NCI-H1436 (cell line): ENCODE measurements at places on chromosomes 12 and 14.

GRCh38 chr12:54139019-54139418 is 49.8 kb downstream of the SMUG1 start:
- DNase-seq = no peak

GRCh38 chr12:128715485-128715884 is 108.3 kb downstream of the SLC15A4 start:
- no peak for DNase-seq

DNA sequence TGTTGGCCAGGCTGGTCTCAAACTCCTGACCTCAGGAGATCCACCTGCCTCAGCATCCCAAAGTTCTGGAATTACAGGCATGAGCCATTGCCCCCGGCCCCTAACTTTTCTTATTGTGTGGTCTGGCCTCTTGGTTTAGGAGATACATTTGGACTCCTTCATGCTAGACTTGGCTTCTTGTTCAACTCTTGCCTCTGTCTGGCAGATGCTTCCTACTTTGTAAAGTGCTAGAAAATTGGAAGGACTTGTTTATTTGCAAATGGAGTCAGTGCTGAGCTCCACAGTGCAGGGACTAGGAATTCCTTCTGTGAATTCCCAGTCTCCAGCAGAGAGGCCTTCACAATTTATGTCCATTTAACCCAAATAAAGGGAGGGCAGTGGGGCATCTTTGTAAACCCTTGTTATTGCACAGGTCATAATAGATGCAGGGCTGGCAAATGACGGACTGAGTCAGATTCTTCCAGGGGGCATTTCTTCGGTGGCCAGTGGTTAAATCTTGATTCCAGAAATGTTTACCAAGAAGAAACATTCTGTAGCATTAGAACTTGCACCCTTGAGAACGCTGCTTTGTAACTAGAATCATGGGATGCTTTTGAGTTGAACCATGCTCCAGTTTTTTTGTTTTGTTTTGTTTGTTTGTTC is 73.8 kb upstream of the TBX3 start:
- no peak for DNase-seq

DNA sequence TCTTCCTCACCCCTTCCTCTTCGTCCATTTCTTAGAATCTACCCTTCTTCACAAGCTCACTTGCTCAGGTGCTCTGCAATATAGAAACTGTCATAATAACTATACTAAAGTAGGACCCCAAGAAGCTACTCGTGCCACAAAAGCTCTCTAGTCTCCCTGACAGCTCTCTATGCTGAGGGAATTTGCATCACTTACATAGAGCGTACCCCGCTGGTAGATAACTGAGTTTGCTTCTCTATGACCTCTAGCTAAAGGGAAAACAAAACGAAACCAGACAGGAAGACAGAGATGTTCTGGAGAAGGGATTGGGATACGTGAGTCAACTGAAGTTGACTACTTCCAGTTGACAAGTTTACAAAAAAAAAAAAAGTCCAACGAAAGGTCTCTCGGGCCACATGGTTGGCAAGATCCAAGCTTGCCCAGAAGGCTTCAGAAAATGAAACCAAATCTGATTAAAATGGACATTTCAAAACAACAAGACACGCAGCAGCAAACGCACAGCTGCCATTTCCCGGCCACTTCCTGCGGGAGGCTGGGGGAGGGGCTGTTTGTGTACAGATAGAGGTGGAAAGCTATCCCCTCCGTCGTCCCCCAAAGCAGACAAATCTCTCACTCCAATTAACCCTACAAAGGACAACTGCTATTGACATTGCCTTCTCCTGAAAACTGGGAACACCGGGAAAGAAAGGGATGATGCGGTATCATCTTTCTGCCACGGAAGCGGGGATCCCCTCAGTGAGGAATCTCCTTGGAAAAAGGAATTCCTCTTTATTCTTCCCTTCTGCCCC is 1.3 kb downstream of the BAZ2A start:
- no peak for DNase-seq

- DNase-seq = no peak
Measured at GRCh38 chr14:69088586-69088985, 64.3 kb downstream of the DCAF5 start.

- DNase-seq = no peak
Measured at GRCh38 chr12:87217491-87217890, 811.7 kb downstream of the C12orf50 start.

- no peak for DNase-seq
Measured at GRCh38 chr12:47705229-47705565, 633 bp downstream of the RPAP3 start.
